ENCODE measurements at places on chromosomes 1 and 21.
A peak's percentile ranks its signal among the peaks of the same experiment; 100 is the strongest.

- peak; percentile 83 for DNase-seq
These were observed at the start of gene PM20D1 for GRCh38 chr1:205849619-205850355. PM20D1 (minus strand) TSS chr1:205850132; CDS start chr1:205850072, 60 bp downstream.

GRCh38 chr21:45210461-45210983 is 77.2 kb downstream of the POFUT2 start:
- DNase-seq: no peak

DNA sequence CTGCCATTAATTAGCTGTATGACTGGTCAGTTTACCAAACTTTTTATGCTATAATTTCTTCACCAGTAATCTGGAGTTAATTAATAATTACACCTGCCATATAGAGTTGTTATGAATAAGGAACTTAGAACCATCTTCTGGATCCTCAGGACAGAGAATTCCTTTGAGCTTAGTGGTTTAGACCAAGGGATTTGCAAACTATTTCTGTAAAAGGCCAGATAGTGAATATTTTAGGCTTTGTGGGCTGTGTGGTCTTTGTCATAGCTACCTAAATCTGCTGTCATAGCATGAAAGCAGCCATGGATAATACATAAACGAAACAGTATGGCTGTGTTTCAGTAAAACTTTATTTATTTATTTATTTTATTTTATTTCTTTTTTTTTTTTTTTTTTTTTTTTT is 9.0 kb downstream of the TIMM17A start:
- DNase-seq: no peak

DNA sequence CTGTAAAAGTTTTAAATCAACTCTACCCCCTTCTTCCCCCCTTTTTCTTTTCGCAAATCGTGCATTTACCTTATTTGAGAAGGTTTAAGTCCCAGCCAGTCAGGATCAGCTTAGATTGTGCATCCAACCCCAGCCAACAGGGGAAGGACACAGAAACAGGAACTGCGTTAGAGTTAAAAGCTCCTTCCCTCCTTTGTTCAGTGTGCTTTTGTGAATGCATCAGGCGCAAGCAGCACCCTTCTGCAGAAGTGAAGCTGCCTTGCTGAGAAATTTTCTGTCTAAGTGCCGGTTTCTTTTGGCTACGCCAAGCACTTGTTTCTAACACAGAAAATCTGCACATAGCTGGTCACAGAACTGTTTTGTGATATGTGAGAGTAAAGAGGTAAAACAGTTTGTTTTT is 56.2 kb upstream of the PRRC2C start:
- no peak for DNase-seq

GRCh38 chr1:116528329-116529083 is 42.3 kb downstream of the CD58 start:
- DNase-seq: no peak

- DNase-seq: no peak
These were observed 39.6 kb downstream of the PAX7 start for GRCh38 chr1:18670121-18670867.

- DNase-seq: peak; percentile 18
These were observed 918 bp downstream of the MIB2 start for GRCh38 chr1:1616045-1616790.

DNA sequence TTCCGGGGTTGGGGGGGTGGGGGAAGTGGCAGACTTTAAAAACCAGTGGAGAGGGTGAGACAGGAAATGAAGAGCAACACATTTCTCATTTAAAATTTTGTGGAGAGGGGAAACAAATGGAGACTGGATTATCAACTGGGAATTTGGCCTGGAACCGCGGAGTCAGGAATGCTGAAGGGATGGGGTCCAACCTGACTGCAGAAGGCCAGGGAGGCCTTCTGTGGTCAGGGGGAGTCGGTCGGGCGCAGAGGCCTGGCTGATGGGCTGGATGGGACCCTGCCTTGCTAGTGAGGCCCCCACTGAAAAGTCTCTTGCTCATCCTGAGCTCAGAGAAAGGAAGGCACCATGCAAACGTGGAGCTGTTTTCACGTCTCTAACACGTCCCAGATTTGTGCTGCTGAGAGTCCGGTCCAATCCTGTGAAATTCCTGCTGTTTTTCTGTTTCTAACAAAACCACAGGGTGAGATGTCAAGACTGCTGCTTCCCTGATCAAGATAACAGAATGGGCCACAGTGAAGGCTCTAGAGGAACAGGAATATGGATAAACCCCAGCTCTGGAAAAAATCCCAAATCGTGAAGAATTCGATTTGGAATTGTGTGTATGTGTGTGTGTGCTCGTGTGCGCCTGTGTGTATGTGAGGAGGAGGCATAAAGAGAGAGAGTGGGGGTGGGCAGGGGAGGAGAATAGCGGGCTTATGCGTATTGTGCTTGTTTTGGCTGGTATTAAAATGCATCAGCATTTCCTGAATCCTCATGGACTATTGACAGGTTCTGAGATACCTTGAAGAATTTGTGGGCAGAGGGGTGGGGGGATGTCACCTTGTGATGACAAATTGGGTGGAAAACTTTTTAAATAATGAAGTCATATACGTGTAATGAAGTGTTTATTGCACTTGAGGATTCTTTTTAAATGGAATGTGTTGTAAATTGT is 117.4 kb downstream of the NGF start:
- DNase-seq: no peak

DNA sequence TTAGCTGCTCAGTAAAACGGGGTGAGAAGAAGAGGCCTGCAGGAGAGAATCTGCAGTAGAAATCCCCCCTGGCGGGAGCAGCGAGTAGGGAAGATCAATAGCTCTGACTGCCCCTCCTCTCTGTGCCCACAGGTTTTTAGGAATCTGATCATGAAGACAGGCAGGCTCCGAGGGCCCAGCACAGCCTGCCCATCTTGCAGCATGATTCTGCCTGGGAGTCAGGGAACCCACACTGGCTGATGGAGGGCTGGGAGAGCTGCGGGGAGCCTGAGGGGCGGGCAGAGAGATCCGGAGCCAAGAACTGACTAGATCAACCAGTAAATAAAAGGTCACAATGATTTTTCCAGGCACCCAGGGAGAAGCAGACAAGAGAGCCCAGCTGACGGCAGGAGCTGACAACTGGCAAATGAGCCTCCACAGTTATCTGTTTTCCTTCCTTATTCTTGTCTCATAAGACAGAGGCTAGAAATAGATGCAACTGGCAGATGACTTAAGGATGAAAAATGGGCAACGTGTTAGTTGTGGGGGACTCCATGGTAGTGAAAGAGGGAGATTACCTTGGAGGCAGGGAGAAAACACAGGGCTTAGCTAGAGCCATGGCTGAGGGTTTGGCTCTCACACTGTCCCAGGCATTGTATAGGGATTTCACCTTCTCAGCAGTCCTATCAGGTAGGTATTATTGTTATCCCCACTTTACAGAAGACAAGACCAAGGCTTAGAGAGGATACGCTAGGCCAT is 116.2 kb downstream of the PLXNA2 start:
- DNase-seq: no peak

DNA sequence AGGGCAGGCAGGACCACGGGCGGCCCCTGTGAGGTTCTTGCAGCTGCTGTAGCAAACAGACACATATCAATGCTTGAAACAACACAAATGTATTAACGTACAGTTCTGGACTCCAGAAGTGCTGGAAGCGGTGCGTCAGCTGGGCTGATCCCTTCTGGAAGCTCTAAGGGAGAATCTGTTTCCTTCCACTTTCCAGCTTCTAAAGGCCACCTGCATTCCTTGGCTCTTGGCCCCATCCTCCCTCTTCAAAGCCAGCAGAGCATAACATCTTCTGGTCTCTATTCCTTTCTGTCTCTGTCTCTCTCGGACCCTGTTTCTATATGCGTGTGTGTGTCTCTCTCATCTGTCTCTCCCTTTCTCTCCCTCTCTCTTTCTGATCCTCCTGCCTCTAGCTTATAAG is 102.3 kb downstream of the SPSB1 start:
- DNase-seq: no peak

- no peak for DNase-seq
These were observed 147.7 kb downstream of the FAF1 start for GRCh38 chr1:50812346-50812745.
